ENCODE measurements at places on chromosomes 5 and 9.

GRCh38 chr9:125994066-125994943, 247.1 kb downstream of the PBX3 start:
- peak; percentile 20 for DNase-seq

GRCh38 chr9:80125731-80126264, 554.0 kb downstream of the TLE4 start:
- DNase-seq = no peak

GRCh38 chr5:180120237-180121101, 48.9 kb upstream of the RNF130 start:
- DNase-seq = no peak

DNA sequence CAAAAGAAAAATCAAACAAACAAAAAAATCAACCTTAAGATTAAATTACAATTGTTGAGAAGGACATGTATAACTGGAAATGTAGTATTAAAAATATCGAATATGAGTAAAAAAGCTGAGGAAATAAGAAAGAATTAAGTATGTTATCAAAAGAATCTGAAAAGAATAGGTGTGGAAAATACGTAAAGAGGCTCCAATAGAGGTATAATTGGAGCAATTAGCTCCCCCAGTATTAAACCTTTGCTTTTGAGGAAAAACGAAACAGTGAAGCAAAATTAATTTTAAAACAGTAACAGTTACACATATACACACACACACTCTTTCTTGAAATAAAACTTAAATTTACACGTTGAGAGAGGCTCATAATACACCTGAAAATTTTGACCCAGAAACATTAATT, 578.7 kb upstream of the ADAMTS16 start:
- no peak for DNase-seq

GRCh38 chr9:22354699-22355384, 91.8 kb upstream of the DMRTA1 start:
- DNase-seq = no peak
